ENCODE measurements at places on chromosomes 7 and 10.

DNA sequence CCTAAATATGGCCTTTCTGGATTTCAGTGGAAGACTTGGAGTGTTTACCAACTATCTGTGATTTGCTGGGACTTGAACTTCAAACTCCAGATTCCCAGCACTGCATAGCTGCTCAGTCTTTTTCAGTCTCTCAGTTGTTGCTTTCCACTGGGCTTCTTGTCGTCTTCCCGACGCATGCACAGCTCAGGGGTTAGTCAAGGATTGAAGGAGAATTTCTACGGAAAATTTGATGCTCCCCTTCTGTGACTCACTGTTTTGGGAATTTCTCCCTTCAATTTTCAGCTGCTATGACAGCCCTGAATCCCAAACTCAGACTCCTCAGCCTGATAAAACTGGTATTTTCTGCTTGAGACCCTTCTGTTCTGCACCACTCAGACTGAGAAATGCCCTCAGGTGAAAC is 91.7 kb downstream of the CYP26A1 start:
- DNase-seq = no peak

- no peak for DNase-seq
These were observed 102.1 kb downstream of the PDGFA start for GRCh38 chr7:417625-417889.

GRCh38 chr10:26479766-26480492 is 41.8 kb downstream of the APBB1IP start:
- DNase-seq = no peak

- no peak for DNase-seq
These were observed 89.6 kb downstream of the AUTS2 start for GRCh38 chr7:69687739-69688433.

DNA sequence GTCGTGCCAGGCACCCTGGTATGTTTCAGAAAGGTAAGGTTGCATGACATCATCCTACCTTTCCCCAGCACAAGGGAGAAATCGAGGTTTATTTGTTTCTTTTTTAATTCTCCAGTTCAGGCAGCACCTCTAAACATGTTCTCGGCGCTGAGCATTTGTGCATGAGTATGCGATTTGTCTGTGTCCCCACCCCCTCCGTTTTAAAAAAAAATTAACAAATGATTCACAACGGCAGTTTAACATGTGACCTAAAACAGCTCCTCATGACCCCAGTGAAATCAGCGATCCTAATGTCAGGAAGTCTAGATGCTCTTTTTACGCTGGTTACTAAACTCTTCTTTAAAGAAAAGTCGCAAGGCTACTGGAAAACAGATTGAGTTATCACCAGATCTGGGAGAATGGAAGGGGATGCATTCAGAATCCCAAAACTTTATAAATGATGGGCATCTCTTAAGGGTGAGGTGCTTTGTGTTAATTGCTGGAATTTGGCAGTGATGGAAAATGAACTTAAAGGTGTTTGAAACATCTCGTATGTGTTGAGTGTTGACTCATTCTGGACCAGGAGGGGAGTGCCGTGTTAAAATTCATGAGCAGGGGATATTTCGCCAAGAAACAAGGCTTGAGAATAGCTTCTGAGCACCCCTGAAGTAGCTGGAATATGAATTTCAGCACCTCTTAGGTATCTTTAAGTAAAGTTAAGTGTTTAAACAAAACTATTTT is 106.8 kb upstream of the PDCD4 start:
- DNase-seq = no peak

DNA sequence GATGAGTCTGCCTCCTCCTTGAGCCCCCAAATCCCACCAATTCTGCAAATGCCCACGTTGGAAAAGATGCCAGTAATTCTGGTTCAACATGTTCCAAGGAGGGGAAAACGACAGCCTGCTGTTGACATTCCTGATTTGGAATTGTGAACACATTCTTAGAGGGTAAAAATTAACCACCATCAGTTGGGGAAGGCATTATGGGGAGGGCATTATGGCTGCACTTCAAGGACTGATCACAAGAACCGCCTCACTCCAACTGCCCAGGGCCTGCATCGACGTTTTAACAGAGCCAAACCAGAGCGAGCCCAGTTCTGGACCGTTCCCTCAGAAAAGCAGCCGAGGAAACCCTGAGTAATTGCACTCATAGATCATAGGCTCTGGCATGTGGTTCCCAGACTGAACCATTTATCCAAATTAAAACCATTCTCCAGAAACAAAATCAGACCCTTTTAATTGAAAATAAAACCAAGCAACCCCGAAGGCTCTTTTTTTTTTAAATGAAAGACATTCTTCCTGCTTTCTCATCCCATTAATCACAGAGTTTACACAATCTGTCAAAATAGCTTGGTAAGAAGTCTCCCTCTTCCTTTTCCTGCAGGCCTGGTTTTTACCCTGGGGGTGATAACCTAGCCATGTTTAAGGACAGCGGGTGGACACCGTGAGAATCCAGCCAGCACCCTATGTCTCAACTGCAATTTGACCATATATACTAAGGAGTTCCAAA is 8.0 kb downstream of the TNS3 start:
- no peak for DNase-seq

Data from osteocyte (in vitro differentiated cells).